ENCODE measurements at places on chromosomes 5 and 9.
A peak's percentile ranks its signal among the peaks of the same experiment; 100 is the strongest.

DNA sequence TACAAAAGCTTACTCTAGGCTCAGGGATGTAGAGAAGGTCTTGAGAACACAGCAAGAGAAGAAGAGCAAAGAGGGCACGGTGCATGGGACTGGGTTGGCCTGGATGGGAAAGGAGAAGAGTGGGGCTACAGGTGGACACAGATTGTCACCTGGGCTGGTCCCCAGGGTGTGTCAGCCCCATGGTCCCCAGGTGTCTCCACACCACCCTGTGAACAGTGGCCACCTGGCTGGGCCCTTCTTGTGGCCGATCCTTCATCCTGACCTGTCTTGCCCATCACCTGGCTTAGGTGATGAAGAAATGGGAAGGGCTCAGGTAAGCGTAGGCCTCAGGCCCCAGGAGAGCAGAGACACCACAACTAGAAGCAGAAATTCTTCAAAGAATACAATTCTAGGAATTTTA is 188.9 kb downstream of the TENT4A start:
- no peak for DNase-seq

DNA sequence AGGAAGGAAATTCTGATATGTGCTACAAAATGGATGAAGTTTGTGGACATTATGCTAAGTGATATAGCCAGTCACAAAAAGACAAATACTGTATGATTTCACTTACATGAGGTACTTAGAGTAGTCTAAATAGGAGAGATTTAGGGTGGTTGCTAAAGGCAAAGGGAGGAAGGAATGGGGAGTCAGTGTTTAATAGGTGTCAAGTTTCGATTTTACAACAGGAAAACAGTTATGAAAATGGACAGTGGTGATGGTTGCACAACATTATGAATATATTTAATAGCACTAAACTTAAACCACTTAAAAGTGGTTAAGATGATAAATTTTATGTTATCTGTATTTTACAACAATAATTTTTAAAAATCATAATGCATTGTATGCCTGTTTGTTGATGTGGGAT is 40.4 kb upstream of the ECM2 start:
- no peak for DNase-seq

DNA sequence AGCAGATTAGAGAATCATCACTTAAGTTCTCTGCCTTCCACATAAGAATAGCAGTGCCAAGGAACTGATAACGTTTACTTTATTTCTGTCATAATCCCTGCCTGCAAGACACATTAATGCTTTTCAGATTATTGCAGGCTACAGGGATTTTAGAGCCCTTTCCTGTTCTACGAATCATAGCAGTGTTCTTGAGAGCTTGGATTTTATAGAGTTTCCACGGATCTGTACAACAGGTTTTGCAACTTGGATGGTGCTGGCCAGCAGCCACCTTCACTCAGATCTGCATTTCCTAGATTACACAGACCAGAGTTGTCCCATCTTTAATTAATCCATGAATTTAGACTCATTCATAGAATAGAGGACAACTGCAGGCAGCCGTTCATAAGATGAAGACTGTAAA is 38.1 kb downstream of the SLC12A2 start:
- DNase-seq = no peak

GRCh38 chr5:112689155-112689909 is 48.4 kb upstream of the APC start:
- DNase-seq = no peak

DNA sequence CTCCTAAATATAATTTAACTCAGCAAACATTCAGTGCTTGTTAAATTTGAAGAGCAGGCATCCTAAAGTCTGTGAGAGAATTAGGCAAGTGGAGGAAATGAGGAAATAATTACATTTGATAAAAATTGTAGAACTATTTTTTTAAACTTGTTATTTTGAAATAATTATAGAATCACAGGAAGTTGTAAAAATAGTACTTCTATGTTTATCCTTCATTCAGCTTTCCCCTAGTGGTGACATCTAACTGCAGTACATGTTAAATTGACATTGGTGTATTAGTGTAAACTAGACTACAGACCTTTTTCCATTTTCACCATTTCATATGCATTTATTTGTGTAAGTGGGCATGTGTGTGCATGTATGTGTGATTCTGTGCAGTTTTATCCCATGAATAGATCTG is 51.6 kb downstream of the F2RL2 start:
- DNase-seq = no peak

- DNase-seq = no peak
These were observed 862.2 kb upstream of the SEMA6A start for GRCh38 chr5:117436846-117437245.

GRCh38 chr5:132427281-132428146 is 58.0 kb downstream of the SLC22A5 start:
- no peak for DNase-seq

DNA sequence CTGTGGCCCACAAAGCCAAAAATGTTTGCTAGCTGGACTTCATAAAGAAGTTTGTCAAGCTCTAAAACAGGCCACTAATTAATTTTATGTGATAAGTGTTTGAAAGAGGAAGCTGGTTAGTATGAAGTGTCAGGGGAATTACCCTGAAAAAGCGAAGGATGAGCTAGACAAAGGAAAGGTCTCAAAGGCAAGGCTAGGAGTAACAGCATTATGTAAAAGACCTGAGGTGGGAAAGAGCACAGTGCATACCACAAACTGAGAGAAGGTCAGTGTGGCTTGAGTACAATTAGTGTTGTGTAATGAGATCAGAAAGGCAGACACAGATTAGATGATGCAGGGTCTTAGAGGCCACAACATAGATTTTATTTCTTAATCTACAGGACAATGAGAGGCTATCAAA is 29.6 kb downstream of the RC3H2 start:
- no peak for DNase-seq

DNA sequence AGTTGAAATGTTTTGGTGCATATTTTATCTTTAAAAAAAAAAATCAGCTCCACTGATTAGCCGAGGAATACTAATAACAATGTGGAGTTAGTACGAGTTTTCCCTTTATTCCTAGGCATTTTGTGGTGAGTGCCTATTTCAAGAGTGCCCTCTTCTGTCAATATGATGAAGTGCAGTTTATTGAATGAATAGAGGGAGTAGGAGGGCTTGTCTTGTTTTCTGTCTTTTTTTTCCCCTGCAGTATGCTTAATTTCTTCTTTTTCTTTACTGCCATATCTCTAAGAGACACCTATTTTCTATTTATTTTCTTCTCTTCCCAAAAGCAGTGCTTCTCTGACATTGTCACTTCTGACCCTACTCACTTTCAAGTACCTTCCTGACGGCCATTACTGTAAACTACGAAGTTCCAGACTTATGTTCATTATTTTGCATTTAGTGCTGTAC is 169.6 kb upstream of the PITX1 start:
- DNase-seq = no peak

- no peak for DNase-seq
These were observed 353.3 kb upstream of the CD180 start for GRCh38 chr5:67549947-67550346.

GRCh38 chr5:124235576-124235975 is 510.9 kb downstream of the ZNF608 start:
- DNase-seq = no peak

- DNase-seq = no peak
These were observed 58.7 kb upstream of the ERBIN start for GRCh38 chr5:65867542-65868195.

DNA sequence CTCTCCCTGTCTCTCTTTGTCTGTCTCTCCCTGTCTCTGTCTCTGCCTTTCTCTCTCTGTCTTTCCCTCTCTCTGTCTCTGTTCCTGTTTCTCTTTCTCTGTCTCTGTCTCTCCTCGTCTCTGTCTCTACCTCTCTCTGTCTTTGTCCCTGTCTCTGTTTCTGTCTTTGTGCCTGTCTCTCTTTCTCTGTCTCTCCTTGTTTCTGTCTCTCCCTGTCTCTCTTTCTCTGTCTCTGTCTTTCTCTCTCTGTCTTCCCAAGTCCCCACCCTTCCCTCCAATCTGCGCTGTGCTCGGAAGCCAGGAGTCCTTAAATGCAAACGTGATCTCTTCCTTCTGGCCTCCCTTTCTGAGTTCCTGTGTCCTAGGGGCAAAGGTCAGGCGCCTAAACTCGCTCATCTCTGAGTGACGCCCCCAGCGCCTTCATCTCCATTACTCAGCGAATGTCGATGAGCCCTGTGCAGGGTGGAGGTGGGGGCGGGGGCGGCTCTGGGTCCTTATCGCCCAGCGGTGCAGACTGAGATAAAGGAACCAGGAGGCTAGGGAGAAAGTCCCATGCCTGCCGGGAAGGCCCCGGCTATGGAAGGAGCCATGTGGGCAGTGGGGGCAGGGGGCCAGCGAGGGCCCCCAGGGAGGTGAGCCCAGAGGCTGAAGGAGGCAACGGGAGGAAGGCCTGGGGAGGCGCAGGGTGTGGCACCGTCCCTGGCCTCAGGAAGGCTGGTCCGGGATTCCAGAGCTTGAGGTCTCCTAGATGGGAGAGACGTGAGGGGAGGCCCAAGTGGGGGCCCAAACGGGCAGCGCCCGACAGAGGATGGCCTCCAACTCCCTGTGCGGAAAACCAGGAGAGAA is 1.5 kb upstream of the SLC6A19 start:
- no peak for DNase-seq

- DNase-seq = no peak
These were observed 463.7 kb upstream of the CLINT1 start for GRCh38 chr5:158322620-158323019.

GRCh38 chr9:36996706-36997086 is 37.4 kb downstream of the PAX5 start:
- DNase-seq = no peak

GRCh38 chr5:124193371-124193789 is 553.1 kb downstream of the ZNF608 start:
- DNase-seq = no peak

DNA sequence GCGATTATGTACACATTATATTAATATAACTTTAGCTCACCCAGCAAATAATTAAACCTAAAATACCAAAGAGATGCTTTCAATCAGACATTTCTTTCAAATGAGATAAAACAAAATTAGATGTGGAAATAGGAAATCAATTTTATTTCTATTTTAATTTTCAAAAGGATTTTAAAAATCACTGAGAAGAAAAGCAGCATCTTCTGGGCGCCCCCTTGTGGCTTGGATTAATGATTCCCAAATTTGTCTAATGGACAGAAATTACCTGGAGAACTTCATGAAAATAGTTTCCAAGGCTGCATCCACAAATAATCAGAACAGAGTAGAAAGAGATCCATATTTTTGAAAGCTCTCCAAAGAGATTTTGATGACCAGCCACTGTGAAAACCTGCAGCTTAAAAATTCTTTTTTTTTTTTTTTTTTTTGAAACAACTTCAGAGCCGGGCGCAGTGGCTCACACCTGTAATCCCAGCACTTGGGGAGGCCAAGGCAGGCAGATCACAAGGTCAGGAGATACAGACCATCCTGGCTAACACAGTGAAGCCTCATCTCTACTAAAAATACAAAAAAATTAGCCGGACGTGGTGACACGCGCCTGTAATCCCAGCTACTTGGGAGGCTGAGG is 50.9 kb upstream of the CEMIP2 start:
- peak; percentile 17 for DNase-seq

GRCh38 chr5:124795829-124796228 is 49.4 kb upstream of the ZNF608 start:
- DNase-seq = no peak

DNA sequence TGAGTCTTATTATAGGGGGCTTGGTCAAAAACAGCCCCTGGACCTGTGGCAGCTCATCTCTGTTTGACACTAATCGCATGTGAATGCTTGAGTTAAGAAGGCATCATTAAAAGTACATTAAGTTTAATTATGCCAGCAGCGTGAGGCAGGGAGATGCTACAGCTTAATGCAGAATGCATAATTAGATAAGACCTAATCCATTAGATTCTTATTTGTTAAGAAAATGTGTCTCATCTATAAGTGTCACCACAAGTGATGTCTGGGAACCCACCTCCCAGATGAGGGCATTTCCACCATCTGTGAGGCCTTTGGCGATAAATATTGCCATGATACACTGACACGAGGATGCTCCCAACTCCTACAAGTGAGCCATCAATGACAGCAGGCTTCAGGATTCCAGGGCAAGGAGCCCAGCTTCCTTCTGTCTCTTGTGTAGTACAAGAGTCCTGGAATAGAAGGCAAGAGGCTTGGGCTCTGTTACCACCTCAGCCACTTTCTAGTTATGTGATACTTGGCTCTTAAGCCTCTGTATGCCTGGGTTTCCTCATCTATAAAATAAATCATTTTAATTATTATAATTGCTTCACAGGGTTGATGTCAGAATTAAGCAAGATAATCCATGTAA is 202.7 kb downstream of the FAM114A2 start:
- no peak for DNase-seq

Measured in stimulated activated CD4-positive, alpha-beta T cell treated with anti-CD3 and anti-CD28 coated beads, Interleukin-1b, Interleukin-23, amount 100 ng/mL, for 1 hour (primary cell).